T-helper 22 cell (primary cell): ENCODE measurements at places on chromosomes 5 and 9.

DNA sequence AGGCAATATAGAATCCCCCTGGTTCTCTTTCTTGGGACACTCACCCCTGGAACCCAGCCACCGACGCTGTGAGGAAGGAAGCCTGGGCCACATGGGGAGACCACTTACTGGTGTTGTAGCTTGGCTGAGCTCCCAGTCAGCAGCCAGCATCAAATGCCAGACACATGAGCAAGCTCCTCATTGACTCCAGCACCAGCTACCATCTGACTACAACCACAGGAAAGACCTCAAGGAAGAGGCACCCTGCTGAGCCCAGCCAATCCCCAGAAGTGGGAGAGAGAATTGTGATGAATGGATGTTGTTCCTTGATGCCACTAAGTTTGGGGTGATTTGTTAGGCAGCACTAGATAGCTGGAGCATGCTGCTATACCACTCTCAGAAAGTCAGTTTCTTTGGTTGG lies 36.0 kb downstream of the BNIP1 start:
- no peak for DNase-seq

- DNase-seq = no peak
These were observed 45.9 kb downstream of the EHMT1 start for GRCh38 chr9:137664676-137665075.

- peak; percentile 87 for DNase-seq
These were observed at the start of gene DDX46 for GRCh38 chr5:134758504-134759341. Gene DDX46 (plus strand): TSS chr5:134758779. CDS start chr5:134758939, 160 bp downstream.

DNA sequence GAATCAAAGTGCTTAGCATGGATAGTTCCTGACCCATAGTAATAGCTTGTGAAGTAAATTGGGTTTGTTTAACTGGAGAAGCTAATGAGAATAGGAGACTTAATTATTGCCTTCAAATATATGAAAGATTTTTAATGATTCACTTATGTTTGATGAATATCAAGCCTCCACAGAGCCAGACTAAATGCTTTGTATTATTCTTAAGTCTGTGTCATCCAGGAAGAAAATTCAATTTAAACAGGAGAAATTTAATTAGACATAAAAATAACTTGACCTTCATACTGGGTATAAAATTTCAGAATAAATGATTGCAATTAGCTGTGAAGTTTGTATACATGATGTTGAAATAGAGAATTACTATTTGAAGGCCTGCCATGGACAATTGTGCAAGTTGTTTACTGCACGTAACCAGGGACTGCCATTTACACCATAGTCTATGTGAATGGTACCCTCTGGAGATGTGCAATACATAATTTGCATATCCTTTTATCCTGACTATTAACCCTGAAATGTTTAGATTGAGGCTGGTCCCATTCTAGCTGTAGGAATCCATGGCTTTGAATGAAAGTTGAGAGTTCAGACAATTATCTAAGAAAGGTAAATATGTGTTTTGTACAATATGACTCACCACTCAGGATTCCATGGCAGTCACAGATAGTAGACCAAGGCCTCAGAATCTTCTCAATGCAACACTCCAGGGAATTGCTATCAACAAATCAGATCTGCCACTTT lies 133.5 kb upstream of the IL12B start:
- DNase-seq = no peak

DNA sequence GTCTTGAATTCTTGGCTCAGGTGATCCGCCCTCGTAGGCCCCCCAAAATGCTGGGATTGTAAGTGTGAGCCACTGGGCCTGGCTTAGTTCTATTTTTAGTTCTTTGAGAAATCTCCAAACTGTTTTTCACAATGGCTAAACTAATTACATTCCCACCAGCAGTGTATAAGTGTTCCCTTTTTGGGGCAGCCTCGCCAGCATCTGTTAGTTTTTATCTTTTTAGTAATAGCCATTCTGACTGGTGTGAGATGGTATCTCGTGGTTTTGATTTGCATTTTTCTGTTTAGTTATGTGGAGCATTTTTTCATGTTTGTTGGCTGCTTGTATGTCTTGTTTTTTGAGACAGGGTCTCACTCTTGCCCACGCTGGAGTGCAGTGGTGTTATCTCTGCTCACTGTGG lies 28.2 kb downstream of the CNOT6 start:
- DNase-seq = no peak

DNA sequence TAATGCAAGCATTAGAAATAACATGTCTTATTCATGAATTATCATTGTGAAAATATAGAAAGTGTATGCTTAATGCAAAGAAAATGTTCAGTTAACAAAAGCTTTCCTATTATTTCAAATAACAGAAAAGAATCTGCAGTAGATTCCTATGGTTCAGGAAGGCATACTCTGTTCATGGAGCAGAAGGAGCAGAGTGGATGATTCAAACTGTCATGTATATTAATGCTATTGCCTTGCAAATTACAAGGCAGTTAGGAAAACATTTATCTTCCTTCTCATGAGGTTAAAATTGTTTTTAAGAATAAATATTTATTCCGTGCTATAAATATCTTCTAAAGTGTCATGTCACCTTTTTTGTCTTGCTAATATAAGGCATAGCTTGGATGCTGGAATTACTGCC lies 47.5 kb downstream of the PCSK1 start:
- no peak for DNase-seq

DNA sequence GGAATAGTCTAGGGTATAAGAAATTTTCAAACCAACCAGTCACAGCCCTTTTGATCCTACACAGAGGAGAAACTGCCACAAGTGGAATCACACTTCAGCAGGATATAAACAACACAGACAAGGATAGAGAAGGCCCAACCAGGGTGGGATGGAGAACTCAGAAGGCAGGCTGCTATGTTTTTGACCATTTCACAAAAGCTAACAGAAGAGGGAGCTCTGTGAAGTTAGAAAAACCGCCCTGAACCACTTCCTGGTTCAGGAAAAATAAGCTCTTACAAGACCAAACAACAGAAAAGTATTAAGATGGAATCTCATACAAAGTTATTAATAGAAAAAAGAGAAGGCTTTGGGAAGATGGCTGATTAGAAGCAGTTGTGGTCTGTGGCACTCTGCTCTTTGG lies 960 bp upstream of the IFNB1 start:
- no peak for DNase-seq

GRCh38 chr9:34331196-34331595 lies 1.8 kb downstream of the NUDT2 start:
- DNase-seq = no peak
